Amygdala (tissue), 56 donors: ENCODE measurements at places on chromosomes 13 and 19.

- DNase-seq = no peak
Measured at GRCh38 chr19:16268676-16269319, 55.8 kb upstream of the KLF2 start.

GRCh38 chr19:55087542-55087901 is 11.9 kb downstream of the EPS8L1 start:
- no peak for DNase-seq

- DNase-seq = no peak
Measured at GRCh38 chr13:80361883-80362327, 21.0 kb upstream of the SPRY2 start.

DNA sequence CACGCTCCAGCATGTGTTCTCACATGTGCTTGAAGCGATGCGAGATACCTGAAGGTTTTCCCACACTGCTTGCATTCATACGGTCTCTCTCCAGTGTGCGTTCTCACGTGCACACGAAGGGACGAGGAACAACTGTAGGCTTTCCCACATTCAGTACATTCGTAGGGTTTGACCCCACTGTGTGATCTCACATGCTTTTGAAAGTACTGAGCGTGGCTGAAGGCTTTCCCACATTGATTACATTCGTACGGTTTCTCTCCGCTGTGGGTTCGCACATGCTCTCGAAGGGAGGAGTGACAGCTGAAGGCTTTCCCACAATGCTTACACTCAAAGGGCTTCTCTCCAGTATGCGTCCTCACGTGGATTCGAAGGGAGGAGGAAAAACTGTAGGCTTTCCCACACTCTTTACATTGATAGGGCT is 11.3 kb downstream of the ZNF77 start:
- no peak for DNase-seq

DNA sequence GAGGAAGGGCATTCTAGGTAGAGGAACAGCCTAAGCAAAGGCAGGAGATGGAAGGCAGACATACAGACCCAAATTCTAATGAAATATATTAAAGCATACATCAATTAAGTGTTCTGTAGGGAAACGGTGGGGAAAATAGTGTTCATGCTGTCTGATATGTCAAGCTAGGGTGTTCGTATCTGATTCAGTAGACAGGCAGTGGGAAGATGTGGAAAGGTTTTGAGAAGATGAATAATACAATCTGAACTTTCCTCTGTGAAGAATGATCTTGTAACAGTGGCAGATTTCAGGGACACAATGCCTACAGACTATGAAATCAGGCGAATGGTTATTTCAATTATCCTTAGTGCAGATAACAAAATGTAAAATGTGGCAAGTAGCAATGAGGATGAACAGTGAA is 594.2 kb downstream of the KCTD12 start:
- DNase-seq = no peak

GRCh38 chr13:25114220-25114619 is 18.3 kb downstream of the PABPC3 start:
- DNase-seq = peak; percentile 55

GRCh38 chr13:39952249-39953233 is 297.1 kb downstream of the COG6 start:
- DNase-seq = no peak

GRCh38 chr13:79456656-79457365 is 24.1 kb upstream of the NDFIP2 start:
- DNase-seq = no peak

GRCh38 chr19:29596885-29597525 is 9.1 kb upstream of the POP4 start:
- DNase-seq = no peak

DNA sequence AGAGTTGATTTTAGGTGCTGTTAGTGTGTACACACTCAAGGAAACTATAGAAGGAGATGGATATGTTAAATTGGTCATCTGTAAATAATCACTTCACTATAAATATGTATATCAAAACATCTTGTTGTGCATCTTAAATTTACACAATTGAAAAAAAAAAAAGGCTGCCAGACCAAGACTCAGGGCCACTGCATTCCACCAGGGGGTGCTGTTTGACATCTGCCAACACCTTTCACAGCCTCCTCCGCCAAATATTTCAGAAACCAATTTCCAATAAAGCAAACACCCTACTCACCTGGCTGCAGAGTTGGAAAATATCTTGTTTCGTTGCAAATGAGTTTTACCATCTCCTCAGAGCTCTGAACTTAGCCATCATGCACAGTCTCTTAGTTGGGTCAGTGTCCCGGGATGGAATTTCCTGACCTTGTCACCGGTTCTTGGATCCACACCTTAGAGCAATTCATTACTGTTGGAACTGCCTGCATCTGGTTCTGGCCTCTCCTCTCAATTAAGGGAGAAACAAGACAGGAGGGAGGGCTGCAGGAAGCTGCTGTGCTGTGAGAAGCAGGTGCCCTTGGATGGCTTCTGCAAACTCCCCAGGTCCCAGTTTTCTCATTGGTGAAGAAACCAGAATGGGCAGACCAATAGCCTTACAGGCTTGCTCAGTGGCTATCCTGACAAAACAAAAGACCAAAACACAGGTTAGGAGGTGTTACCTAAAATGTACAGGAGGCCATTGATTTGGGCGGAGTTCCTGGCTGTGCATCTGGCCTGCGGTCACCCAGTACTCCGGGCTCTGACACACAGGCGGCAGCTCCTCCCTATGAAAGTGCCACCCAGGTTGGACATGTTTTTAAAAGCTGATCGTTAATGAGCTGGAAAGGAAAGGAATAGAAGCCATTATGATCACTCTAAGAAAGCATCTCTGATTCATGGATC is 746.6 kb downstream of the UQCRFS1 start:
- peak; percentile 59 for DNase-seq

GRCh38 chr13:110018009-110018408 is 231.6 kb upstream of the IRS2 start:
- no peak for DNase-seq

GRCh38 chr13:107808389-107808788 is 406.9 kb downstream of the LIG4 start:
- DNase-seq = no peak

- no peak for DNase-seq
Measured at GRCh38 chr19:33396701-33397535, 23.4 kb downstream of the CEBPG start.

- no peak for DNase-seq
Measured at GRCh38 chr13:25945596-25945995, 106.2 kb downstream of the SHISA2 start.

DNA sequence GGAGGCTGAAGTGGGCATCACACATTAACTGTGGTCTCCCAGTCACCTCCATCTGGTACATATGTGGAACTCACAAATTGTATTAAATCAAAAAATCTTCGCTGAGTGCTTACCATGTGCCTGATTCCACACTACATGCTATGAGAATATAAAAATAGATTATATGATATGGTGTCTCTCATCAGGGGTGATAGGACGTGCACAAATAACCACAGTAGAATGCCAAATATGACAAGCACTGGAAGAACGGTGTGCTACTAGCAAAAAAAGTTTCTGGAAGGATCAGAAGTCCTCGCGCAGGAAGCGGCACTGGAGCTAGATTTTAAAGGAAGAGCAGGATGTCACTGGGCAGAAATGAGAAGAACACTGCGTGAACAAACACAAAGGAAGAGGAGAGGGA is 62.3 kb downstream of the TBC1D4 start:
- no peak for DNase-seq

DNA sequence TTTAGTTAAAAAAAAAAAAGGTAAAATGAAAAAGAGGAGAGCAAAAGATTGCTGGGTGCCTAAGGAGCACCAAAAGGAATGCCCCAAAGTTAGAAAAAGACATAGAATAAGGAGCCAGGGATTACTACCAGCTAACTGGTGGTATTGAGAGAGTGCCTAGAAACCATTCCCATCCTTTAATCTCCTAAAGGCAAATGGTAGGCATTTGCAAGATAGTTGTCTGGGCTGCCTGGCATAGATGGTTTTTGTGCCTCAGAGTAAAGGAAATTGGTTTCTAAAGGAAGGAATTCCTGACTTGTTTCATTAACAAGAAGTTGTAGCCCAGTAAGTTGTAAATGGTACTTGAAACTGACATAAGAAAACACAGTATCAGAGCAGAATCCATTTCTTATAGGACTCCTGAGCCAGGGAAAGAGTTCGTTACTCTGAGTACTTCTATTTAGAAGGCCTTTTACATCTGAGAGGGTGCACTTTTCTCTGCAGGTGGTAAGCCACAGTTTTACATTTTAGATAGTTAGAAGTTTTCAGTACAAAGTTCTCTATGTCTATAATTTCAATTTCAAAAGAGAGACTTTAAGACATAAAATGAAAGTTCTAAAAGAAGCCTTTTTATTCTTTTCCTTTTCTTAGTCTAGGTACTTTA is 92.6 kb downstream of the OLFM4 start:
- no peak for DNase-seq

GRCh38 chr13:82772816-82773215 is 1109.5 kb downstream of the SLITRK1 start:
- DNase-seq = no peak

- no peak for DNase-seq
Measured at GRCh38 chr13:103639326-103639725, 573.1 kb upstream of the SLC10A2 start.

- DNase-seq = no peak
Measured at GRCh38 chr13:108214441-108215271, 680 bp downstream of the LIG4 start.

GRCh38 chr19:51688671-51689571 is 4.2 kb upstream of the SPACA6 start:
- peak; percentile 89 for DNase-seq
